ENCODE measurements at places on chromosomes 11 and 22.

GRCh38 chr11:70877151-70877550 is 375.2 kb downstream of the SHANK2 start:
- DNase-seq, result no peak

GRCh38 chr11:4482445-4482844 is at the start of gene OR52K1:
TSS of gene OR52K1 (plus strand) at chr11:4482646. CDS start at chr11:4488901, 6,255 bp downstream.
- no peak for DNase-seq

- no peak for DNase-seq
Observed at GRCh38 chr11:18578975-18579598, 9.4 kb downstream of the UEVLD start.

DNA sequence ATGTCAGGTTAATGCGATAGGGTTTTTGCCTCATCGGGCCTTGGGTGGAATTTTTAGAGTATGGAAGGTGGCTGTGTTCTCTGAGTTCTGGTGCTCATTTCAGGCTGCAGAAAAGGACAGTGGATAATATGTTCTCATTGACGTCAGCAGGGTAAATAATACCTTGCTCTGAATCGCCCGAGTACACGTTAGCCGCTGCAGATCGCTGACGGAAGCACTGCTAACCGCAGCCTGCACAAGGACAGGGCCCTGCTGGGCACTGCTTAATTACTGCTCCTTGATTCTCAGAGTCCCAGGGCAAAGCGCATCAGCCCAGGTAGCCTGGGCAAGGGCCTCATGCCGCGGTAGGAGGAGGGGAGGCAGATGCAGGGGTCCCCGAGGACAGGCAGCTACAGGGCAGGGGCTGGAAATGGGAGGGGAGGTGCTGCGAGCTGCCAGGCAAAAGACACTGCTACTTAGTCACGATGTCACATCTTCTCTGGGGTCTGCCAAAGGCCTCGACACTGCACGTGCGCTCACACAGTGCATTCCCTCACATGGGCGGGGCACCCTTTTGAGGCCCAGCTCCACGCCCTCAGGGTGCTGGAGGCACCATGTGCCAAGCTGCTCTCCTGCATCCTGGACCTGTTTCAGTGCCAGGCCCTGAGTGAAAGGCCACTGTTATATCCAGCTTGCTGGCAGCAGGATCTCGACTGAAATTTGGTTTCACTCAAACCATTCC is 35.2 kb downstream of the PPP2R1B start:
- DNase-seq, result no peak

- no peak for DNase-seq
Observed at GRCh38 chr11:66743271-66743968, 14.4 kb upstream of the SPTBN2 start.

All from stimulated activated CD4-positive, alpha-beta T cell treated with anti-CD3 and anti-CD28 coated beads, Interleukin-1b, Interleukin-23, amount 100 ng/mL, for 24 hours (primary cell).